ENCODE measurements at places on chromosomes 7 and 10.

GRCh38 chr10:90920986-90921666, at the start of gene ANKRD1:
TSS of gene ANKRD1 (minus strand) at chr10:90921087. CDS start at chr10:90921027, 60 bp downstream.
- DNase-seq, result peak; percentile 50

DNA sequence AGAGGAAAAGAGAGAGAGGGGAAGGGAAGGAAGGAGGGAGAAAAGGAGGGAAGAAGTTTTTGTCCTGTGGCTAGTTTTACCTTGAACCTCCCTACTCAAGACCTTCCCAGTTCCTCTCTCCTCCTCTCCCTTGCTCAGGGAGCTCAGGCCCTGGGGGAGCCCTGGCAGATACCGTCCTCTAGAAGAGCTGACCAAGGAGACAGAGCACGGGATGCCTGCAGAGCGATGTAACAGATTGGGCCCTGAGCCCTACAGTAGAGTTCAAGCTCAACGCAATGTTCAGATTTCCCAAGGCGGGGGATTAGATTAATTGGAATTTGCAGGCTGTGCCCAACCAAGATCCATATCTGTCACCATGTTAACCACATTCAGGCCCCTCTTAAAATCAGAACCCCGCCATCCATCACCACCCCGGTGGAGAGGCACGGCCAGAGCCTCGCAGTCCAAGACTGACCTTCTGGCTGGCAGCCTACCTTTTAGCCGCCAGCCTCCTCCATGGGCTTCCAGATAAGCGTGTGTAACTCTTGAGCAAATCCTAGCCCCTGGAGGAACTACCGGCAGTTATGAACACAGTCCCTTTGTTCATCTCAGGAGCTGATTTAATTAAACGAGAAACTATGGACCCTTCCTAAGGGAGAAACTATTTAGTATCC, 70.6 kb downstream of the KCNMA1 start:
- no peak for DNase-seq

DNA sequence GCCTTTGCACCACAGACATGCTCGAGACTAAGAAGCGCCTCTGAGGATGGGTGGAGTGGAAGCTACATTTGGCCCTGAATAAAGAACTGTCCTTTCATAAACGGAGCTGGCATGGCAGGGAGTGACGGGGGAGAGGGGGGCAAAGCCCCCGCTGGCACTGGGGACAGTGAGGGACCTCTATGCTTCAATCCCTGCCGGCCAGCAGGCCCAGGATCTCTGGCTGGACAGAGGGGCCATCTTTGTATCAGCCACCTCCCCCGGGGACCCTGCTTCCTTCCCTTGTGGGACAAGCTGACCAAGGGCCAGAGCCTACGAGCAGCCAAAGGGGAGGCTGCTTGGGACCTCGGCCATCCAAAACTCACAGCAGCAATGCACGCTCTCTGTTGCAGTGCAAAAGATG, 28.2 kb upstream of the ECHDC3 start:
- DNase-seq, result no peak

- no peak for DNase-seq
Measured at GRCh38 chr7:29304756-29305155, 110.2 kb downstream of the CHN2 start.

GRCh38 chr7:45606050-45606449, 31.9 kb downstream of the ADCY1 start:
- DNase-seq, result no peak

GRCh38 chr7:108003599-108003935, 606 bp upstream of the LAMB1 start:
- no peak for DNase-seq

GRCh38 chr7:98191668-98192431, 19.4 kb upstream of the BHLHA15 start:
- DNase-seq, result no peak

DNA sequence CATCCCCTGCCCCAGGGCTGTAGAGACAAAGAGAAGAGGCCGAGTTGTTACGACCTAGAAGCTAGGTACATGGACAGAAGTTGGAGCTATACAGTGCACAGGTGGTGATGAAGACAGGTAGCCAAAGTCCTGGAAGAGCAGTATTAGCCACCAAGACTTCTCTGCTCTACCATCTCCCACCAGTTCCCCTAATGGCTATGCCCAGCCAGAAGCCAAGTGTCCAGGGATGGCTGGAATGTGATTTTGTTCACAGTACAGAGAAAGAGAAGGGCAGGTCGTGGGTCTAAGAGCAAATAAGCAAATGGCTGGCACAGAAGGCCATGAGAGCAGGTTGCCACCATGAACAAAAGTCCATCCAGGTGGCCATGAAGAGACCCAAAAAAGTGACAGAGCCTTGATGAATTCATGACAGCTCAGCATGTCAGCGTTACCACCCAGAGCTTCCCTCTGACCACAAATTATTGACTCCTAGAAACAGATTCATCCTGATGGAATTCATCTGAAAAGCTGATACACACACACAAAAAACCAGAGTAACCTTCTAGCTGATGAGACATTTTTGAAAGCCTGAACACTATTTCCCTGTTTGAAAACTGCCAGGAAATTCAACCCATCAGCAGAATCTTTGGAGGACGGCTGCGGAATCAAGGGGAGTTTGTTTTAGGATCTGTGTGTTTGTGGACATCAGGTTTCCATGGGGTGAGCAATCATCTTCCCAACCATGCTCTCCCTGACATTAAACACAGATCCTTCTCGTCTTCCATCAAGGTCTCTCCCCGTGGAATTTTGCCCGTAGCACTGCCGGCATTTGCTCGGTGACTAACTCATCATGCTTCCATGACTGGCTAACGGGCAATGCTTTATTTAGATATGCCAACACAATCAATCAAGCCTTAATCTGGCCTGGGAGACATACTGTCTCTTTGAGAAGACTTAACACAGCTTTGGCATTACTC, 906.7 kb upstream of the AUTS2 start:
- DNase-seq, result peak; percentile 76

DNA sequence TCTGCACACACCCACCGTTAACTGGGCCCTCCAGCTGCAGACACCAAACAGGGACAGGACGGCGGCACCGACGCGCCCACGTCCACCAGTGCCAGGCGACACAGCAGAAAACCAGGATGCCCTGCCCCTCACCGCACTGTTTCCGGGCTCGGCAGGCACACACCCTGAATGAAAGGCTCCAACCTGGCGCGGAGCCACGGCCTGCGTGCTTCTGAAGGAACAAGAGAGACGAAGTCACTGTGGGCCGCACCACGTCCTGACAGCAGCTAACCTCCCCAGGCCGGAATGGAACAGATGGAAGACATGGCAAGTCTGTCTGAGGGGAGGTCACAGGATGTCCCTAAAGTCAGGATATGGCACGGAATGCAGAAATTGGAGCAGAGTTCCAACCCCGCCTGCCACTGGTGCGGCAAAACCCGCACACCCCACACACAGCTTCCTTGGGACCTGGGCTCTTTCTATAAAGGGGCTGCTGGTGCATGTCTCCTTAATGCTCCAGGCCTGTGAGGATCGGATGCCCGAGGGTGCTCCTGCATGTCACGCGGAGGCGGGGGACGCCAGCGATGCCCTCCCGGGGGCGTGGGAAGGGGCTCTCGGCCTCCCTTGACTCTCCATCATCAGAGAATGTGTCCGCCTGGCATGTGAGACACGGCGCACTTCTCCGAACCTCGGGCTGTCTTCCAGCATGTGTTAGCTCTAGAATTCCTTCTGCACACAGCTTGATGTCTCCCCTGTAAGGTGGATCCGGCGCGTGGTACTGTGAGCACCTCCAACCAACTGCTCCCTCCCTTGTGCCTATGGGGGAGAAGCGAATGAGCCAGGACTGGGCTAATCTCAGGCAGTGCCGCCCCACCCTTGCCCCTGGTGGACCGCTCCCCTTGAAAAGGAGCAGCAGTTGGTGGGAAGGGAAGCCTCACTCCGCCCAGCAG, 3.9 kb upstream of the GPER1 start:
- DNase-seq, result no peak

DNA sequence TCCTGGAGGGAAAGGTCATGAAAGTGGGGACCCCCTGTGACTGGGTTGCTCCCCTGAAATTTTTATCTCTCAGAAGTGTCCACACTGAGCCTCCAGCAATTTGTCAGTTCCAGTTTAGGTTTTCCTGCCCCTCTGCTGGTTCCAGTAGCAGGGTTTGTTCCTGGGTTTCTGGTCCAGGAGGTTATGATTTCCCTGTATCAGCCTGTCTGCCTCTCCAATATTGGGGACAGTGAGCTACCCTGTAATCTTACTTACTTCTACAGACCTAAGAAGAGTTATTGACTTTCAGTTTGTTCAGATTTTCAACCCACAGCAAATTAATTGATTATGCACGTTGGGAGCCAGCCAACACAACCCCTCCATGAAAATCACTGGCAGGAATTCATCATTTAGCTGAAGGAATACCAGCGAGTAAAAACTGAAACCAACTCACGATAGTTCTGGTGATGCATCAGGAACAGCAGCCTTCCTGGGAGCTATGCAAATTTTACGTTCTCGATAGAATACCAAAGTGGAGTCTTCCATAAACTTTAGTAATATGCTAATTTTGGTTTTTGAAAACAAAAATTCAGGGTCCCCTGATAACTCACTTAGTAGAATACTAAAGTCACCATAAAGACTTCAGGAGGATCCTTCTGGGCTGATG, 31.3 kb upstream of the IL15RA start:
- DNase-seq, result no peak

GRCh38 chr7:36784991-36785940, 61.0 kb upstream of the AOAH start:
- DNase-seq, result no peak

GRCh38 chr10:6018422-6018821, 41.1 kb upstream of the IL15RA start:
- no peak for DNase-seq

GRCh38 chr10:128784444-128784843, 658.2 kb upstream of the MKI67 start:
- no peak for DNase-seq

- no peak for DNase-seq
Measured at GRCh38 chr7:149084407-149084806, 6.1 kb downstream of the ZNF786 start.

DNA sequence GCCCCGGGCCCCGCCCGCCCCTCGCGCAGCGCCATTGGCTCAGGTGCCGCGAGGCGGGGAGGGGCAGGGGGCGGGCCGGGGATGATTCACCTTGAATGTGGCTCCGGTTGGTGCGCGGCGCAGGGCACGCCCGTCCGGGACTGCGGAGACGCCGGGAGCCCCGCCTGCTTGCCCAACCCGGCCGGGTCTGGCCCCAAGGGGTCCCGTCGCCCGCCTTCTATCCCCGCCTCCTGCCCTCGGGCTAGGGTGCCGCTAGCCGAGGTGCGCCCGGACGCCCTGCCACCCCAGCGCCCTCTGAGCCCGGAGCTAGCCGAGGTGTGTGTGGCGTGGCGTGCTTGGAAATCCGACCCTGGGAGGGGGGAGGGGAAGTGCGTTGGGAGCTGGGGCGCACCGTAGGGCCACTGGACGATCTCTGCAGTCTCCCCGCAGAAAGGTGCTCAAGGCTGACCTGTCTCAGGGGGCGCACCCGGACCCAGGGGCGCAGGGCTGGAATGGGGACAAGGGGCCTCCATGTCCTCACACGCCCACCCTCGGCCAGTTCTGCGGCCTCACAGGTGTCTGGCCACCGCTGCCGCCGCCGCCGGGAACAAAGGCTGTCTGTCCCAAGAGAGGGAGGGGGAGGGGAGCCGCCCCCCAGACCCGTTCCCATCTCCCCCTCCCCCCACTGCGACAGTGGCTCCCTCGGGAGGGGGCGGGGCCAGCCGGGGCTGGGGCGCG, 168.9 kb downstream of the NRF1 start:
- DNase-seq, result no peak

DNA sequence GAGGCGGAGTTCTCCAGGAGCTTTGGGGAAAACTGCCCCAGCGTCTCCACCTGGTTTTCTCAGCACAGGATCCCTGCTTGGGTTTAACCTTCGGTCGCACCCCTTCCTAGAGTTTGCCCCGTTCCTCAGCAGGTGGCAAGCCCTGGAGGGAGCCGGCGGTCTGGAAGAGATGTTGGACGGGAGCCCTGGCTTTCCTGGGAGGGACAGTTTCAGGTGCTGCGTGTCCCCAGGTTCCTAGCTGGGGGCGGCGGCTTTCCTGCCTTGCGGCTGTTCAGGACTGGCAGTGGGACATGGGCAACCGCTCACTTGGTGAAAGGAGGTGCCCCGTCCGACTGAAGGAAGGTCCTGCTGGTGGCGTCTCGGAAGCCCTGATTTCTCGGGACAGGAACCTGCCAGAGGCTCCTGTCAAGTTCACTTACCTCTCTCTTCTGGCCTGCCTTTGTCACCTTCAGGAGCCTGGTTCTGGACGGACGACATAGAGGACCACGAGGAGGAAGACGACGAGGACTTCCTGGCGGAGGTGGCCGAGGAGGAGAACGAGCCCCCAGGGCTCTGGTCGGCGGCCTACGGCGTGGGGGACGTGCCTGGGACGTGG, 14.8 kb downstream of the ZNF316 start:
- DNase-seq, result no peak

GRCh38 chr10:70967591-70968587, 79.5 kb upstream of the PCBD1 start:
- no peak for DNase-seq

DNA sequence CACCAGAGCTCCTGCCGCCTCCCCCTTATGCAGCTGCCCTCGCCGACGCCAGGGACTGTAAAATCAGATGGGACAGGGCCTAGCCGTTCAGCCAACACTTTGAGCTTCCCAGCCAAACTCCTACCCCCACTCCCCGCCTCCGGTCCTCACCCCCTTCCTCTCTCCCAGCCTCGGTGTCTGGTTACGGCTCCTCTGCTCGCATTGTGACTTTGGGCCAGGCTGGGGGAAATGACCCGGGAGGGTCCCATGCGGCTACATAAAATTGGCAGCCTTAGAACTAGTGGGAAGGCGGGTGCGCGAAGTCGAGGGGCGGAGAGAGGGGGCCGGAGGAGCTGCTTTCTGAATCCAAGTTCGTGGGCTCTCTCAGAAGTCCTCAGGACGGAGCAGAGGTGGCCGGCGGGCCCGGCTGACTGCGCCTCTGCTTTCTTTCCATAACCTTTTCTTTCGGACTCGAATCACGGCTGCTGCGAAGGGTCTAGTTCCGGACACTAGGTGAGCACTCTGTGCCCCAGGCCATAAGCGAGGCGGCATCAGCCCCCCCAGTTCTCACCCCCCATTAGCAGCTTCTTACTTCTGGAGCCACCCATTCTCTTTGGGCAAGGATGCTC, at the start of gene KAZALD1:
KAZALD1 (plus strand) TSS at position 366 of the 608 bp plus-strand sequence. CDS start 604 bp downstream, outside the sequence.
- no peak for DNase-seq

DNA sequence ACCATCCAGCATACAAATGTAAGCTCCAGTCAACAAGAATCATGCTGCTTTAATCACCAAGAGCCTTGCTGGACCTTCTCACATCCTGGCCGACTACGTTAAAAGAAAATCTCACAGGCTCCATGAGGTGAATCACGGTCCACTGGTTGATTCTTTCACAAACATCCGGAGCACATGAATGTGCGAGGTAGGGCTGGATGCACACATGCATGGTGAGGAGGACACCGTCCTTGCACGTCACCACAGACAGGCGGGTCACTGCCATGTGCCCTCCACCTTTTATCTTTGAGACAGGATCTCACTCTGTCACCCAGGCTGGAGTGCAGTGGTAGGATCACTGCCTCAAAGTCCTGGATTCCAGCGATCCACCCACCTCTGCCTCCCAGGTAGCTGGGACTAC, 265.1 kb downstream of the PARD3 start:
- DNase-seq, result no peak

Data from AG04450 (cell line).